ENCODE measurements at places on chromosomes 1 and 21. TPM values are rescaled to one million over a fixed set of nuclear protein-coding genes. Genes with fewer than 3 reads are reported as not detected.

The SPATC1L gene
- 7.5 TPM for total RNA-seq

The TRMT13 gene
- 8.8 TPM for total RNA-seq

The GJA5 gene
- total RNA-seq: 162 TPM

The FAM151A gene
- total RNA-seq: not detected

The LY9 gene
- not detected for total RNA-seq

The ELAPOR1 gene
- 0.32 TPM for total RNA-seq

The TRPM2 gene
- not detected for total RNA-seq

The RSPH1 gene
- not detected for total RNA-seq

Data from epithelial cell of umbilical artery (primary cell).